ENCODE measurements at places on chromosomes 1 and 21.
A peak's percentile ranks its signal among the peaks of the same experiment; 100 is the strongest.

DNA sequence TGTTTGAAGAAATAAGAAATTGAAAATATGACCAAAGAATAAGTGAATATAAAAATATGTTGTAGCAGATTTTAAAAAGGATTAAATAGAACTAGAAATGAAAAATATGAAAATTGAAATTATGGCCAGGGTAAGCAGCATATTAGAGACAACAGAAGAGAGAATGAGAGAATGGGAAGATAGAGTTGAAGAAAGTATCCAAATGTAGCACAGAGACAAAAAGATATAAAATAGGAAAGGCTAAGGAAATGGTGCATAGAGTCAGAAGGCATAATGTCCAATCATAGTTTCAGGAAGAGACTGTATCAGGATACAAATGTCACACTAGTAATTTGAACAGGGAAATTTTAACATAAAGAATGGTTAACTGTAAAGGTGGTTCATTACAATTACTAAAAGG, 29.5 kb downstream of the AZIN2 start:
- DNase-seq = no peak

DNA sequence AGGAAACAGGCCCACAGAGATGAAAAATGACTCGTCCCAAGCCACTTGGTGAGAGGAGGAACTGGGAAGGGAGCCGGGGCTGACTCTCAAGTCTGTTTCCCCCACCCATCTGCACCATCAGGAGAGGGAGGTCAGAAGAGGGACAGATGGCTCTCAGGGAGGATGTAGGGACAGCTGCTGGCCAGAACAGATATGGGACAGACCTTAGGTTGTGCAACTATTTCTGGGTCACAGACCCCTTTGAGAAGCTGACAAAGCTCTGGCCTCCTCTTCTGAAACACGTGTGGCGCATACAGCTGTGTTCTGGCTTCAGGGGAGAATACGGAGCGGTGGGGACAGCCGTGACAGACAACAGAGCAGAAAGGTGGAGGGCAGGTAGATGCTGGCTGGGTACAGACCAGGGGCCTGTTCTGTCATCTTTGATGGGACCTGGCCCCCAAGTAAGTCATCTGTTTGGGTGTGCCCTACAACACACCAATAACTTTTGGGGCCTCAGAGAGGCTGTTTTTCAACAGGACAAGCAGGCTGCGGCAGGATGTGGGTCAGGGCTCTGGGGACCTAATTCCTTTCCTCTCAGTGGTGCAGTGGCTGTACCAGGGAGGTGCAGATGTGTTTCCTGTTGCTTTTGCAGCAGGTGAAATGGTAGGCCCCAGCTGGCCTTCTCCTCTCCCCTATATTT, 7.3 kb downstream of the SH3BGRL3 start:
- DNase-seq = no peak

GRCh38 chr1:30789388-30790255, 32.0 kb upstream of the LAPTM5 start:
- DNase-seq = no peak

DNA sequence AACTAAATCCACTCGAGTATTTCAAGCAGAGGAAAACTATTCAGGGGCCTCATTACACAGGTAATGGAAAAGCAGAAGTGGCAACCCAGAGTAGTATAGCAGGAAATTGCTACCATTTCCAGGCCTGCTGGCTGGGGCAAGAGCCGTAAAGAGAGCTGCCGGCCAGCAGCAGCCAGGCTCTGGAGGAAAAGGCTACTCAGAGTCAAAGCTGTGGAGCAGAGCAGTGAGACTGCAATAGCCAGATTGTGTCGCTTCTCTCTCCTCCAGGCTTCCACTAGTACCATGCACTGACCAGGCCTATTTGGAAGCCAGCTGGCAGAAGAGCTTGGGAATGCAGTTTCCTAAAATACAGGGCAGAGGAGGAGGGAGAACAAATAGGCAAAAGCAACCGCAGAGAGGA, 155.5 kb downstream of the OMA1 start:
- DNase-seq = no peak

DNA sequence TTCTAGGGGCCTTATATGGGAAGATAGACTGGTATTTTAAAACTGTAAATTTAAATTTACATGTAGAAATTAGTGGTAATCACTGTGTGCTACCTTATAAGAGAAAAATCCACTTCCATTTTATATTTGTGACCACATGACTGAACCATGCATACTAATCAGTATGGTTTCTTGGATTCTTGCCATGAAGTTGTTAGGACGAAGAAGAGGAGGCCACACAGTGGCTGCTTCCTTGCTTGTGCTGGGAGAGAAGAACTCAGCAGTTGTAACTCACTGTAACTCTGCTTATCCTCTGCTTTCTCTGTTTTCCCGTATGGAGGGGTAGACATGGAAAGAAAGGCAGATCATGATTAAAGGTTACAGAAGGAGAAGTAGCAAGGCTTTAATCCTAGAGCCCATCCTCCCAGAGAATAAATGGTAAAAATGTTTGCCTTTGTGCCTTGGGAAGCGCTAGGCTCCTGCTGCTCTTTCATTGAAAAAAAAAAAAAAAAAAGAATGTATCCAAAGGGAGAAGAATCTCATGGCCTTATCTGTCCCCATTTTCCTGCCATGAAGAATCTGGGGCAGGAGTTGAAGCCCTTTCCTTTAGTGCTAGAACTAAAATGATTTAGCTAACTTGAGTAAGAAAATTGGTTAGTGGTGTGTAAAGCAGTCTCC, 32.4 kb downstream of the KCTD3 start:
- DNase-seq = no peak

GRCh38 chr1:235206533-235207208, 45.6 kb upstream of the RBM34 start:
- DNase-seq = no peak

DNA sequence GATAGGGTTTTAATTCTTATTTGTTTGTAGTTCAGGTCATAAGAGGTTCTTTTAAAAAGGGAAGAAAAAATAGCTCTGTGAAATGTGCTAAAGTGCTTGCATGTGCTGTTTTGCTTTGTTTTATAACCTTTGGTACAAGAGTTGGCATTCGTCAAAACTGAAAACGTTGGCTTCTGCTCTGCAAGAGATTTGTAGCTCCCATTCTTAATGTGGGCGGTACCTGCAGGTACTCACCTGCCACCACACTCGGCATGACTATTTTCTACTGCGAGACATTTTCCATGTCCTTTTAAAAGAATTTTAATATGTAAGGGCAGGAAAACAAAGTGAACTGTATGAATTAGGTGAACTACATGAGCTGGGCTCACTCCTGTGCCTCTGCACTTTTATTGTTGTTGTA, 92.6 kb downstream of the ADARB1 start:
- DNase-seq = no peak

- no peak for DNase-seq
Observed at GRCh38 chr1:162984699-162985098, 84.5 kb upstream of the RGS4 start.

DNA sequence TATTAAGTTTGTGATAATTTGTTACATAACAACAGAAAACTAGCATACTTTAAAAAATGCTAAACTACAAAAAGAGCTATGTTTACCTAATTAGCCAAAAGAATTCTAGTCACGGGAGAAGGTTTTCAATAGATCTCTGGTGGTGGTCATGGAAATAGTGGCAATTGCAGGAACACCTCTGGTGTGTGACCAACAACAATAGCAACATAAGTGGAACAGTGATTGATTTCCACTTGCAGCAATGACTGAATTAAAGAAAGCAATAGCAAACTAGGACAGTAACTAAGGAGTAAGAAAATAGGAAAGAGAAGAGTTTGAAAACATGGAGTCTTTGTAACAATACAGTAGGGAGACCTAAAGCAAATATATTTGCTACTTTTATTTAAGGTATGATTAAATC, 171.3 kb upstream of the ADGRL4 start:
- DNase-seq = no peak

DNA sequence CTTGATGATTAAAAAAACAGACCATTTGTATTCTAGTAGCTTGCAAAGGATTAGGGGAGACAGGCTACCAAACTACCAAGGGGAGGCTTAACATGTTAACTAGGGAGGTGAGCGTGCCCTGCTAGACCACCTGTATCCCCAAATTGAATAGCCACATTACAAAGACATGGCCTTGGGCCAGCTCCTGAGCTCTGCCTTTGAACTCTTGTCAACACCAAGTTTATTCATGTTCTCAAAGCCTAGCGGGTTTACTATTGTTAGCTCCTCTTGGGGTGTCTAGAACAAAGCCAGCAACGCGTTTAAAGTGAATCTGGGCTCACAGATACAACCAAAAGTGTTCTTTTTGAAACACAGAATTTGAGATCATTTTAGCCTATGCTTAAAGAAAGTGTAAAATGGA, 36.3 kb downstream of the SMYD2 start:
- no peak for DNase-seq

GRCh38 chr1:75808921-75809320, 12.2 kb downstream of the MSH4 start:
- no peak for DNase-seq

DNA sequence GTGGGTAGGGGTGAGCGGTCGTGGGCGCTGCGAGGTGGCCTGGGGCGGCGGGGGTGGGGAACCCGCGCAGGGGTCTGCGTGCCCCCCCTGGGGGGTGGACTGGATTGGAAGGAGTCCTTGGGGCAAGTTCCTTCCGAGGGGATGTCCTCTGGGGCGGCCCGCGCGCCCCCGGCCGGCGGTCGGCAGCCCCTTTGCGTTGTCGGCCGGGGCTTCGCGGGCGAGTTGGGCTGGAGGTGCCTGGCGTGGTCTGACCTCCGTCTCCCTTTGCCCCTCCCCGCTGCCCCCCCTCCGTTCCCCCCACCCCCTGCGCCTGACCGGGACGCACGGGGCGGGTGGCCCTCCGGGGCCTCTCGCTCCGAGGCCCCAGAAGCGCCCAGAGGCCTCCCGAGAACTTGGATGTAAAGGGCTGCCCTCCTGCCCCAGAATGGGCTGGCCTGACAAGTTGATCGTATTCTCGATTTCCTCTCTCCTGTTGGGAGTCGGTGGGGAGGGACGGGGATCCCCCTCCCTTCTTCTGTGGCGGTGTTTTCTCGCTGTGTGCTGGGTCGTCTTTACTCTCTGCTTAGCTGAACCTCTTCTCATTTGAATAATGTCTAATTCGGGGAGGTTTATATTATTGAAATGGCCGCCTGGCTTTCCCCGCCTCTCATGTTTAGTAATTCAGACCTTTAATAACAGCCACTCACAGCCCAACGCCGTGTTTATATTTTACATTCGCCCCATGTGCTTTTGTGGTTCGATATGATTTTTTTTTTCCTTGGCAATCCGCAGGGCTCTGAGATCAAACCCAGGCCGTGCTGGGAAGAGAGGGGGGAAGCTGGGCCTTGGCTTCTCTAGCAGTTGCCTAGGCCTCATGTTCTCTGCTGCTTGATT, 1.3 kb downstream of the POU2F1 start:
- DNase-seq = peak; percentile 24

- no peak for DNase-seq
Observed at GRCh38 chr1:220224611-220225124, 47.6 kb downstream of the RAB3GAP2 start.

- DNase-seq = no peak
Observed at GRCh38 chr1:228695015-228695955, 40.0 kb upstream of the RHOU start.

DNA sequence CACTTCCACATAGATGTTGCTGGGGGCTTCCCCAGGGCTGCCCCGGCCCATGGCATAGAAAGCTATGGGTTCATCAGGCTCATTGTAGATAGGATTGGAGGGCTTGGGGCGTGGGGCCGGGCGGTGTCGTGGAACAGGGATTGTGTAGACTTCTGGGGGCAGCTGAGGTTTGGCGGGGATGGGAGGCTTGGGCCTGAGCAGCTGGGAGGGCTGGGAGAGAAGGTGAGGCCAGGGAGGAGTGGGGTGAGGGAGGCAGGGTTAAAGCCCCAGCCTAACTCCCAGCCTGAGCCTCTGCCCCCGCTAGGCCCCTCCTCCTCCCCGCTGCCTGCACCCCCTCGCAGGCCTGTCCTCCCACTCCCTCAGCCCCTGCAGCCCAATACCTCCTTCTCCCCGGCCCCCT, 7.4 kb downstream of the SH2D2A start:
- no peak for DNase-seq

DNA sequence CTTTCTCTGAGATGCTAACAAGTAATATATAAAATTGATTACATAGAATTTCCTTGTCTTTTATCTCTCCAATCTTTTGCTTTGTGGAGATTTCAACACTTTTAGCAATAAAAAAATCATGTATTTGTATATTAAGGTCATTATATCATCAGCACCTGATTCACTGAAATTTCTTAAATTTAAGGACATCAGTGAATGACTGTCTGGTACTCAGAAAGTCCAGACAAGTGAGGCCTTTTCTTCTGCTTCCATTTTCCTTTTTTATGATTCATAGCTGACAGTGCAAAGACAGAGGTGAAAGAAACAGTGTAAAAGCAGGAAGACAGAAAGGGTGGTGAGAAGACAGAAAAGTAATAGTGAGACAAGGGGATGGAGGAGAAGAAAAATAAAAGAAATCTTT, 54.6 kb downstream of the FASLG start:
- no peak for DNase-seq

GRCh38 chr1:11797525-11798216, 8.1 kb downstream of the MTHFR start:
- DNase-seq = no peak

DNA sequence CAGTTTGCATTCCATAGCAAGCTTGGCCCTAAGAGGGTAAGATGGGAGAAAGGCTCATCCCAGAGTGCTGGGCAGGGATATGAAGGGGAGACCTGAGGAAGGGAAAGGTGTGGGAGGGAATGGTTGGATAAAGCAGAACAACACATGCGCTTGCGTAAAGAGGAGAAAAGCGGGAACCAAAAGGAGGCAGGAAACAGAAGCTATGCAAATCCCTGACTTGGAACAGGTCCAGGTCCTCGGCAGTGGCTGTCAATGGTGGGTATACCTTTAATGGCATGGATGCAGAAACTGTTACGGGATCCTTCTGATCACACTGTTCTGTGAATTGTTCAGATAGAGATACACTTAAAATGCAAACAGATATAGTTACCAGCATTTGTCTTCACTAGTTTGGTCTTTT, 455.6 kb downstream of the SIPA1L2 start:
- DNase-seq = no peak

DNA sequence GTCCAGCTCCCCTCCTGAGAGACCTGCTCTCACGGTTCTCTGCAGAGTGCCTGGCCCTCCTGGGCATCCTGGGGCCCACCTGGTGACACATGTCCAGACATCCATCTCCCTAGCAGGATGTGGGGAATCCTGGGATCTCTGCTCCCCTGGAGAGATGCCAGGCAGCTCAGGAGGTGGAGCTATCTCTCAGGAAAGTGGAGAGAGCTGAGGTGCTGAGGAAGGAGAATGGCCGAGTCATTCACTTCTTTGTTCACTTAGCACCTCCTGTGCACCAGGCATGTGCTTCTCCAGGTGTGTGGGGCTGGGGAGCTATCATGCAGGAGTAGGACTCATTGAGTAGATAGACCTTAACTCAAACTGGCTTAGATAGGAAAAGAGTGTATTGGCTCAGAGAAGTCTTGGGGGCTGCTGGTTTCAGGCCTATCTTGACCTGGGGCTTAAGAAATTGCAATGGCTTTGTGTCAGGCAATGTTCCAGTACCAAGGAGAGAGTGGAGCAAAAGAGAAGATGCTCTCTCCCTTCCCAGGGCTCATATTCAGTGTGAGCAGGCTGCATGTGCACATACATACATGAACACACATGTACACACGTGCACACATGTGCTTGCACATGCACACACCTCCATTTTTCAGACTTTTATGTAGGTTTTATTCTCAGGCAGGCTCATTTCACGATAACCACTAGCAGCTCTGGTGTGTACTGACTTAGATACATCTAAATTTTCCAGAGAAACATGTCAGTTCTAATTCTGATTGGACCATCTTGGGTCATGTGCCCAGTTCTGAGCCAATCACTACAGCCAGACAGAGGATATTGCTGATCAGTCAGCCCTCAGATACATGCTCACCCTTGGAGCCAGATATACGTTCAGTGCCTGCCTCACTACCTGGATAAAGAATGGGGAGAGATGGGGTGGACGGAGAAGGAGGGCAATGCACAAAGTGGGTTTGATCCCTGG, 437.6 kb downstream of the PTPRU start:
- no peak for DNase-seq

- DNase-seq = no peak
Observed at GRCh38 chr1:205239078-205239477, 11.3 kb downstream of the TMCC2 start.
